Activated CD4-positive, CD25-positive, alpha-beta regulatory T cell treated with anti-CD3 and anti-CD28 coated beads, Interleukin-2, amount 50 U/mL, for 24 hours (primary cell): ENCODE measurements at places on chromosomes 12 and 14.

- no peak for ATAC-seq
Measured at GRCh38 chr12:46948936-46949545, 123.2 kb upstream of the SLC38A4 start.

- ATAC-seq, result peak; percentile 95
Measured at GRCh38 chr14:88599761-88600439, 37.1 kb downstream of the ZC3H14 start.

DNA sequence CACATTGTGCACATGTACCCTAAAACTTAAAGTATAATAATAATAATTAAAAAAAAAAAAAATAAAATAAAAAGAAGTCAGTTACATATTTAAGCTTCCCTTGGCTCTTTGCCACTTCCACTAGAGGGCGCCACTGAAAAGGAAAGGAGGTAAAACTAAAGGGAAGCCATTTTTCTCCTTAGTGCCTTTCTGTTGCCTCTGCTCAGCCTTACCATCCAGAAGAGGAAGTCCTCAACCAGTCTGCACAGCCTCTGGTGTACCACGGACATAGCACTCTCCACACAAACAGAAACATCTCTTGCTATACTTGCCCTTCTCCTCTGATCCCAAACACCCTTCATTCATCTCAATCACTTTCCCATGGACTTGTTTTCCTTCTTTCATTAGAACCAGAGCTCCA lies 169.0 kb upstream of the EEA1 start:
- ATAC-seq, result peak; percentile 67

DNA sequence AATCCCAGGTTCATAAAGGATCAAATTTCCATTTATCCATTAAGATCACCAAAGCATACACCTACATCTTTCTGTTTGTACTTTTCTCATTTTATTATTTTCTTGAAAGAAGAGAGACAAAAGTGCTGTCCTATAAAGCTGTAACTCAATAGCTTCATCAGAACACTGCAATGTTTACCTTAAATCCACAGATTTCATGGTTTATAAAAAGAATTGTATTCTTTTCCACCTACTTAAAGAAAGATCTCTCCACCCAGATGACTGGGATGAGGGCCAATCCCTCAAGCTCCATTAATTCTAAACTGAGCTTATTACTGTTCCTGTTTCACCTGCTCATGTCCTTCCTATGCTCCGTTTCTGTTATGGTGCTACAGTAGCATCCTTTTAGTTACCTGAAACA lies 470.6 kb downstream of the BCAT1 start:
- no peak for ATAC-seq

DNA sequence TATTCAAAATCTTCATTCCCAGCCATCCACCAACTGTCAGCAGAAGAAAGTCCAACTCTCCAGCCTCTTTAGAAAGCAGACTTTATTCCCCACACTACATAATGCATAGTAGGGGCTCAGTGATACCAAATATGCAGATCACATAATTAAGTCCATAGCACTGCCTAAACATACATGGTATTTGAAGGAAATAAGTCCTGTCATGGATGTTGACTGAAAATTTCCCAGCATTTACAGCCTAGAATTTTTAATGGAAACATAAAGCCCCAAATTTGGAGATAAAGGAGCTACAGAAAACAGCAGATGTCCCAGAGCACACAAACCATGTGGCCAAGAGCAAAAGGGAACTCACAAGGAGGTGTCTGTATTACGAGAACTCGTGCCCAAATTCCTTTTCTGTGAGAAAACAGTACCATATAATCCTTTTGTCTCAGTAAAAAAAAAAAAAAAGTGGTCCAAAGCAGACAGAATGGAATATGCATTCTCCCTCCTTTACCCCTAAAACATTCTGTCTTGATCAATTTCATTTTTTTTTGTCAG lies 920.5 kb downstream of the NRXN3 start:
- no peak for ATAC-seq

DNA sequence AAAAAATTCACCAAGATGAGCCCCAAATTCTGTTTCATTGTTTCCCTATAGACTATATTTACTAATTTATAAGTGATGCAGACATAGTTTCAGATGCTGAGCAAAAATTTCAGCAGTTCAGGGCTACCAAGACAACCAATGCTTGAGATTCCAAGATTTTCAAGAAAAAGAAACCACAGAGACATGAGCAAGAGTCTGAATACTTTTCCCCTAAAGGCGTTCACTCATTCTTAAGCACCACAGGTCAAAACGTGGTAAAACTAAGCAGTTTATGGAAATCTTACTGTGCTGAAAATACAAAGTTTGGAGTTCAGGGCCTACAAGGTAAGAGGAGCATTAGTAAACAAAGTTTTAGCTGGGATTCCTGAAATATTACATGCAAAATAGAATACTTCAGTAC lies 221.2 kb downstream of the KCNH5 start:
- no peak for ATAC-seq

- ATAC-seq, result no peak
Measured at GRCh38 chr12:120361506-120362208, 7.3 kb downstream of the MSI1 start.

DNA sequence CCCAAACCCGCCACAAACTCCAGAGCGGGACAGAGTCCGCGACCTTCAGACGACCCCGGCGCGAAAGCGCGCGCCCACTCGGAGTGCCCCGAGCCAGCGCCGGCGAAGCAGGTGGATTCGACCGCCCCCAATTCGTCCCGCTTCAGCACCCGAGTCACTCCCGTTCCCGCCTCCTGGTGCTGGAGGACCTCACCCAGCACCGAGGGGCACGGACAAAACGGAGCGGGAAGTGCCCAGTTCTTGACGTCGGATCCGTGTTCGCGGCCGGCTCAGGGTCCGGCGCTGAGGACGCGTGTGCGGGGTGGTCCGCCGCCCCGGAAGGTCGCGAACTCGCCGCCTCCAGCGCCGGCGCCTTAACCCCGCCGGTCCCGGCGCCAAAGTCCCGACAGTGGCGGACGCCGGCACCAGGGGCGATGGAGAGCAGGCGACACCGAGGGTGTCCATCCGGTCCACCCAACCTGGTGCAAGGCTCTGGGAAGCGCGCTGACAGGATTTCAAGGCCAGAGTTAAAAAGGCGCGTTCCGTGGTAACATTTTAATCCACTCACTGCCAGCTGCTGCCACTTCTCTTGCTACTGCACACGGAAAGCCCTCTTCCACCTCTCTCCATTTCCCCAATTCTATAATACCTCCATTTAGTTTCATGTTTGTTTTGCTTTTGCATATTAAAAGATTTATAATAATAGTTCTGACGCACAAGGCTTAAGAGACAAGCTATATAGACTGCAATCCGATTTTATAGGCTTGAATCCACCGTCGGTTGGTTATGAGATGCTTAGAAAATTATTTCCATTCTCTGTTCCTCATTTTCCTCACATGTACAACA lies 240.0 kb upstream of the CPNE8 start:
- ATAC-seq, result no peak

- ATAC-seq, result peak; percentile 89
Measured at GRCh38 chr12:94262228-94263010, 114.0 kb downstream of the PLXNC1 start.

DNA sequence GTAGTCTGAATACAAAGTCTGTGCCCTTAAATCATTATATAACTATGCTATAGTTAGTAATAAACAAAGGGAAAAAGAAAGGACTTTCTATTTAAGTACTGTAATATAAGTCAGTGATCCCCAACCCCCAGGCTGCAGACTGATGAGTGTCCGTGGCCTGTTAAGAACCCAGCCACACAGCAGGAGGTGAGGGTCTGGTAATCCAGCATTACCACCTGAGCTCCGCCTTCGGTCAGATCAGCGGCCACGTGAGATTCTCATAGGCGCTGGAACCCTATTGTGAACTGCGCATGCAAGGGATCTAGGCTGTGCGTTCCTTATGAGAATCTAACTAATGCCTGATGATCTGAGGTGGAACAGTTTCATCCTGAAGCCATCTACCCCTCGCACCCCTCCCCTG lies 15.7 kb downstream of the NFYB start:
- ATAC-seq, result no peak

DNA sequence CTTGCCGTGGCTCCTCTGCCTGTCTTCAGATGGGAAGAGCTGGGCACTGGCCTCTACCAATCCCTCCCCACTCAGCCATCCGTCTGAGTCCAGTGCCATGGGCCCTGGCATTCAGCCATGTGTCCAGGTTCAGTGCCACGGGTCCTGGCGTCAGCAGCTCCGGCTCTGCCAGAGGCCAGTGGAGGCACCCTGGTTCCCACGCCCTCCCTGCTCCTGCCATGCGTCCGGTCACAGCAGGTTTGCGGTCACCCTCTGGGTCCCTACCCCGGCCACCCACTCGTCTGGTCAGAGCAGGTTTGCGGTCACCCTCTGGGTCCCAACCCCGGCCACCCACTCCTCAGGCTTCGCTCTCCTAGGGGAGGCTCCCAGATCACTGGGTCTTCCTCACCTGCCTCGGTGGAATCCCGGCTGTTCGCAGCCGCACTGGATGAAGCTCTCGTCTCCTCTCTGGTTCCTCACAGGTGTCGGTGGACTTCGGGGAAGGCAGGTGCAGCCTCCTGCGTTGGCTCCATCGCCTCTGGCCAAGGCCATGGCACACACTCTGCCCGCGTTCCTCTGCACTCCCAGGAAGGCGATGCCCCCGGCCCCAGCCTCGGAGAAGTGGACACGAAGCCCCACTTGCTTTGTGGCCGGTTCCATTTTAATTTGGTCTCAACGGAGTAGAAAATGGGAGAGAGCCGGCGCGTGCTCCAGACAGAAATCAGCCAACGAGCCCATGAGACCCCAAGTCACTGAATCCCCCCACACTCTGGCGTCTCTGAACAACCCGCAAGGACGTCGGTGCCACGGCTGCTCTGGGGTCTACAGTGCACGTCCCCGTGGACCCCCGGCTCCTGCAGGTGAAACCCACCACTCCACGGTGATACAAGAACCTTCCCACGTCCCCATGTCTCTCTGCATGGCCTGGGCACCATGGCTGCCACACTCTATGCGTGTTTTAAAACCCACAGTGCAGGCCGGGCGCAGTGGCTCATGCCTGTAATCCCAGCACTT lies 47.8 kb upstream of the FBRSL1 start:
- no peak for ATAC-seq

DNA sequence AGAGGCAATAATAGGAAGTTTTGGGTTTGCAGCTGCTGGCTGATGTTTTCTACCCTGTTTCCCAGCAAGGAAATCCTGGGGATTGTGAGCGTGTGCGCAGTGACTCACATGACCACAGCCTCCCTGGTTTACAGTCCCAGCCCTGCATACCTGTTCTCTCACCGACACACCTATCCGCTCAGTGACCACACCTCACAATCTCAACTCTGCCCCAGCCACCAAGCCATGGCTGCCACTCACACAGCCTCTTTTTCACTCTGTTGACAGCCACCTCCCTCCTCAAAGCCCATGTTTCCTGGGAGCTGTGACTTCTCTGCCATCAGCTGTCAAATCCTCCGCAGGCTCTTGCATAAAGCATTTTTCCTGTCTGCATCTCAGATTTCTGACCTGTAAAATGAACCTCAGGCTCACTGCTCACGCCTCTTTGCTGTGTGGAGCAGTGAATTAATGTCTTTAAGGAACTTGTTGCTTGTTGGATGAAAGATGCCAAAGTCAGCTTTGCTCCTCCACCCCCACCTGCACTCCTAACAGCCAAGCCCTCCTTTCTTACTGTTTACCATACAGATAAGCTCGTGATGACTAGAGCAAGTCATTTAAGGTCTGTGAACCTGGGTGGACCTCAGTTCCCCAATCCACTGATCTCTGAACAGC lies 43.5 kb downstream of the B4GALNT3 start:
- ATAC-seq, result no peak

DNA sequence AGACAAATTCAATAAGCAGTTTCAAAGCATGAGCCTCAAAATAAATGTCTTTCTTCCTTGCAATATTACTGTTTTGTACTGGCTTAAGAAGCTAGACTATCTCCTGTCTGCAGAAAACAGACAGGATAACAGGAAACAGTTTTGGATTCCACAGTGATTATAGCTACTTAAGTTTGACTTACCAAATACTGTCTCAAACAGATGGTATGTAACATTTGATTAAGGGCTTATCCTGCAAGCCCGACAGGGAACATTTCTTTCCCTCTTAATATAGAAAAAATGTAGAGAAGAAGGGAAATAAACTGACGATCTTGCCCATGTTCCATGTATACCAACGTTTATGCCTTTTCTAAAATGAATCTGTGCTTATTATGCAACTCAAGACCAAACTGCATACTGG lies 179.9 kb upstream of the EEA1 start:
- no peak for ATAC-seq

GRCh38 chr12:124910561-124911478 lies 3.6 kb downstream of the UBC start:
- no peak for ATAC-seq

DNA sequence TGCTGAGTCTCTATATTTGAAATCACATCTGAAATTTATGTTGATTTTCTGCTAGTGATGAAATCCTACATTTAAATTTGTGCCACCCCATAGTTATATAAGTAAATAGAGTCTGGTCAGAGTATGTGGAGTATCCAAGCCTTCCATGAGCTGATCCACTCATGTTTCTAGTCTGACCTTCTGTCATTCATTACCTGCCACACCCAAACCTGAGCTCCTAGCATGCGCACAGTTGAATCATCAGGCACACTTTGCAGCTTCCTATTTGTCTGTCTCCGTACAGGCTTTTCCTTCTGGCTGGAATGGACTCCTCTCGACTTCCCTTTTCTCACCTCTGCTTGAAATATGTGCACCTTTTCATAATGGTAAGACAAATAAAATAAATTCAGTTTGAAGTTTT lies 45.3 kb upstream of the LRIG3 start:
- no peak for ATAC-seq

DNA sequence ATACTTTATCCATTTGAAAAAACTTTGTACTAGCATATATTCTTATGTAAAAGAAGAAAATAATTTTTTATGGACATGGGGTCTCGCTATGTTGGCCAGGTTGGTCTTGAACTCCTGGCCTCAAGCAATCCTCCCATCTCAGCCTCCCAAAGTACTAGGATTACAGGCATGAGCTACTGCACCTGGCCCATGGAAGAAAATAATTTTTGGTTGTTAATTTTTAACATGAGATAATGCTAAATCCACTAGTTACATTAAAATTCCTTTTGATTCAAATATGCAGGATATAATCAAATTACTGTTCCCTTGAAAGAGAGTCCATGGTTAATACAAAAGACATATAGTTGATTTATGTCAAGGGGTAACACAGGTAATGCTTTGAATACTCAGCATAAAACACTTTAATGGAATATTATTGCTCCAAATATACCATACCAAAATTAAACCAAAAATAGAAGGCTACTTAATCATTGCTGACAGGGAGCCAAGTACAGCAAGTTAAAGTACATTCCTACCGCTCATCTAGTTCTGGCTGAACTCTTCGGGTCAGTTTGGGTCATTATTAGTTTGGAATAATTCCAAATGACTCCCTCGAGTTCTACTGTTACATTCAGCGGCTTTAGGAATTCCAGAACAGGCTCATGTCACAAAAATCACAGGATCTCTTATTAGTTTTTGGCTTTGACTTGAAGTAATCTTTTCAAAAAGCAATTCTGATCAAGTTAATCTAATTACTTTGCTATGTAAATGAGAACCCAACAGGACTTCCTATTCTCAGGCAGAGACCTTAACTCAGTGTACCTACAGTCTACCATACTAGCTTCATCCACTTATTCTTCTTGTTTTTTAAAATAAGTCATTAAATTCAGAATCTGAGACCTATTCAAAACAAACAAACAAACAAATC lies 6.1 kb downstream of the SOS2 start:
- no peak for ATAC-seq

GRCh38 chr12:68235576-68235975 lies 10.0 kb upstream of the IL26 start:
- no peak for ATAC-seq
